ENCODE measurements at places on chromosomes 2 and 18. TPM values are rescaled to one million over a fixed set of nuclear protein-coding genes. Genes with fewer than 3 reads are reported as not detected.

Gene FIGN
- 14.8 TPM for total RNA-seq

GRCh38 chr2:166332106-166332505, 43.6 kb downstream of the SCN9A start:
- ATAC-seq, result no peak

Gene PTMA
- total RNA-seq, result 532 TPM

Gene CERS6
- 44.6 TPM for total RNA-seq

DNA sequence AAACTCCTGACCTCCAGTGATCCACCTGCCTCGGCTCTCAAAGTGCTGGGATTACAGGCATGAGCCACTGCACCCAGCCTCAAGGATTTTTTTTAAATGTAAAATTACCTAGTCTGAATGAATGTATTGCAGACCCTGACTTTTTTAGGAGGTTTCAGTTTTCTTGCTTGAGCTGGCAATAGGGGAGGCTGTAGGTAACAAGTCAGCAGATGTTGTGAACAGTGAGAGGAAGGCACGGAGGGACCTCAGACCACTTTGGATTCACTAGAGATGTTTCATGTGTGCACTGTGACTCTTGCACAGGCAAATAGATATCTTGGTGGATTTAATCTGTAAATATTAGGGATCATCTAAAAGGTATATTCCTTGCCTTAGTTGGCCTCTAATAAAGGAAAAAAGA, 6.4 kb downstream of the NDUFV2 start:
- ATAC-seq, result no peak

DNA sequence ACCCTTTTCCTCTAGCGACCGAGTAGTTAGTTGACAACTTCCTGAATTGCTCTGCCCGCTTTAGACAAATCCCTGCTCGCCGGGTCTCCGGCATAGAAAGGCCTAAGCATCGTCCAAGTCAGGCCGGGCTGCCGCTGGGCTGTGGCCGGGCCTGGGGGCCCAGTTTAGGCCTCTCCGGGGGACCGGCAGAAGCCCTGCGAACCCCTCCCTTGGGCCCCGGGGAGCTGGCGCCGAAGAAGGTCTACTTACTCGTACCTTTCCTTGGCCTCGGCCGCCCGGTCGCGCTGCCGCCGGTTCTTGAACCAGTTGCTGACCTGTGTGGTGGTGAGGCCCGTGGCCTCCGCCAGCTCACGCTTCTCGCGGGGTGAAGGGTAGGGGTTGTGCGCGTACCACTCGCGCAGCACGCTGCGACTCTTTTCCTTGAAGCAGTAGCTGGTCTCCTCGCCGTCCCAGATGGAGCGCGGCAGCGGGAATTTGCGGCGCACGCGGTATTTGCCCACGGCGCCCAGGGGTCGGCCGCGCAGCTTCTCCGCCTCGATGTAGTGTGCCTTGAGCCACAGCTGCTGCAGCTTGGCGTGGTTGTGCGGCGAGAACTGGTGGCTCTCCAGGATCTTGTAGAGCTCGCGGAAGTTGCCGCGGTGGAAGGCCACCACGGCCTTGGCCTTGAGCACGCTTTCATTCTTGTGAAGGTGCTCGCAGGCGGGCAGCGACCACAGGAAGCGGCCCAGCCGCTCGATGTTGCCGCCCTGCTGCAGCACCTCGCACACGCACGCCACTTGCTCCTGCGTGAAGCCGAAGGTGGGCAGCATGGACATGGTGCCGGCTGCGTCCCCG, 739 bp downstream of the SIX2 start:
- ATAC-seq, result no peak

Gene CENPA
- 0.46 TPM for total RNA-seq

Gene DTNA
- 44.9 TPM for total RNA-seq

- no peak for ATAC-seq
These were observed 8.0 kb downstream of the CYRIA start for GRCh38 chr2:16657671-16658070.

GRCh38 chr2:60597346-60597745, 43.9 kb upstream of the BCL11A start:
- no peak for ATAC-seq

DNA sequence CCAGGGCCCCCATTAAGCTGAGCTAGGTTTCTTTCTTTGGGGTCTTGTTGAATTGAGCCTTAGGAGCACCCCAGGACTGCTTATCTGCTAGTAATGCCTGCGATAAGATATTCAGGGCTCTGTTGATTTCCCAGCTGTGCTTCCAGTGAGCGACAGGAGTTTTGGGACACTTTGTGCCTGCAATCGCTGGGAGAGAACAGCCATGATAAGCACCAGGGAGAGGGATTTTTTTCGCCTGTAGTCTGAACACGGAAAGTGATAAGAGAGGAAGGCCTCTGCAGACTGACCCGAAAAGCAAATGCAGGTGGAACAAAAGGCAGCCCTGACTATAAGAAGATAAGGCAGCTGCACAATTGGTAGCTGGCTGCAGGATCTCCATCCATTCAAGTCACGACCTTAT, 244.3 kb downstream of the CNTNAP5 start:
- no peak for ATAC-seq

DNA sequence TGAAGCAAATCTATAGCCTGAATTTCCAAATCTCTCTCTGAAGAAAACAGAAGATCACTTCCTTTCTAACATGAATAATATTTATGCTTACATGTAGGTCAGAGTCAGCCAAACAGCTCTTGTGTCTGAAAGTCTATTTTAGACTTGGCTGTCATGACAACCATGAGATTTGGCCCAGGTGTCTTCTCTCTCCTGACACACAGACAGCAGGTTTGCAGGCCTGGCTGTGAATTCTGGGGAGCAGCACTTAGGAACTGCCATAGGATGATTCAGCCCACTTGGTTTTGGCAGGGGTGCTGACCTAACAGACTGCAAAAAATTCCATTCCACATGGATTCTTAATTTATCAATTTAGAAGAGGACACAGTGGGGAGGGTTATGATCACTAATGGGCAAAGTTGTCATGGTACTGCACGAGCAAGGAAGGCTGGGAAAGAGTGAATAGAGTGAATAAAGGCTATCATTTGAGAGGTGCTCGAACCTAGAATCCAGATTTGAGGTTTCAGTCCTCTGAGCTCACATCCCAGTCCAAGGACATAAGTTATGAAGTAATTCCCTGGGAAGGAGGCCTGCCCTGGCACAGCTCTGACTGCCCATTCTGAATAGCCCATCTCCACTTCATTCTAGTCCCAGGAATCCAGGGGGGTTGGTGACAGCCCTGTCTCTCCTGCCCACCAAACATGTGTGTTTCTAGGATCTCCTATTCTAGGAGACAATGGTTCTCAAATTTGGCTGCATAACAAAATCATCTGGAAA, 453.9 kb upstream of the TRIB2 start:
- peak; percentile 61 for ATAC-seq

DNA sequence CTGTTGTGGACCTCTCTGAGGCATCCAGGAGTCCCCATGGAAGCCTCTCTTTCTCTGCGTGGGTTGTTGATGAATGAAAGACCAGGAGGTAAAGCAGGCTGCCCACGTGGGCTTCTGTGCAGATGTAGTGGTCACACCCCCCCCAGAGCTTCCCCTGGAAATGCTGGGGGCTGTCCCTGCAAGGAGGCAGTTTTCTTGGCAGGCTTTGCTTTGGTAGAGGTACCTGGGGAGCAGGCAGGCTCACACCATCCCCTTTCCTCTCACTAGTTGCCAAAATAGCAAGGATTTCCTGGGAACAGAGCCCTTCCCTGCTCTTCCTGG, 97.6 kb upstream of the MAP3K20 start:
- no peak for ATAC-seq

- ATAC-seq, result peak; percentile 65
These were observed 230.2 kb upstream of the TNP1 start for GRCh38 chr2:217090024-217090473.

Gene ACVR2A
- total RNA-seq, result 13.5 TPM

DNA sequence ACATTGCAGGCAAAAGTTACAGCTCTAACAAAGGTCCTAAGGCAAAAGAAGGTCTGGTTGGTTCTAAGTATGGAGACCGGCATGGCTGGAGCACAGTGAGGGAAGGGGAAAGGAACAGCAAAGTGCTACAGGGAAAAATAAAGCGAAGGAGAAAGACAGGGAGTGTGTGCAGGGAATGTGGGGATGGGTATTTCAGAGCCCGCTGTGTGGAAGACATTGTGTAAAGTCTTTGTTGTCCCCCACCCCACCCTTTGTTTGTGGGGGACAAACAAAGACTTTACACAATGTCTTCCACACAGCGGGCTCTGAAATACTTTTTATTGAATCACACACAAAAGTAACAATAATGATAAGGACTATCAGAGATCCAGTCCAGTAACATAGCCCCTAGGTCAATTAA, 28.9 kb upstream of the C2orf15 start:
- ATAC-seq, result no peak

DNA sequence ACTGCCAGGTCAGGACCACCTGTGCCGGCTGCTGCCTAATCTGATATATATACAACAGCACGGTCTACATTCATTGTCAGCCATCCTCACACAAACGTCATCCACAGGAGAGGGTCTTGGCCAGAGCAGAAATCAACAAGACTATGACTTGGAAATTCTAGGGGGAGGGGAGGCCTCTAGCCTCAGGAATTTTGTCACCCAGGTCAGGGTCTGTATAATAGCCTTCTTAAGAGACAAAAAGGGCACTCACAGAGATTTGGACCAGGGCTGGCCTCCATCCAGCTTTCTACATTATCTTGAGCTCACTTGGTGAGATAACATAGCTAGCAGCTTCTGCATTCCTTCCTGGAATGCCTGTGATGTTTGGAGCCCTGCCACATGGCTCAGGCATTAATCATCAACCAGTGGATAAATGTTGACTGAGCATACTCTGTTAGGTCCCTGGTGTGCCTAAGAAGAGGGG, 50.4 kb upstream of the CTIF start:
- no peak for ATAC-seq

GRCh38 chr18:36780748-36781147, 48.1 kb downstream of the TPGS2 start:
- no peak for ATAC-seq

DNA sequence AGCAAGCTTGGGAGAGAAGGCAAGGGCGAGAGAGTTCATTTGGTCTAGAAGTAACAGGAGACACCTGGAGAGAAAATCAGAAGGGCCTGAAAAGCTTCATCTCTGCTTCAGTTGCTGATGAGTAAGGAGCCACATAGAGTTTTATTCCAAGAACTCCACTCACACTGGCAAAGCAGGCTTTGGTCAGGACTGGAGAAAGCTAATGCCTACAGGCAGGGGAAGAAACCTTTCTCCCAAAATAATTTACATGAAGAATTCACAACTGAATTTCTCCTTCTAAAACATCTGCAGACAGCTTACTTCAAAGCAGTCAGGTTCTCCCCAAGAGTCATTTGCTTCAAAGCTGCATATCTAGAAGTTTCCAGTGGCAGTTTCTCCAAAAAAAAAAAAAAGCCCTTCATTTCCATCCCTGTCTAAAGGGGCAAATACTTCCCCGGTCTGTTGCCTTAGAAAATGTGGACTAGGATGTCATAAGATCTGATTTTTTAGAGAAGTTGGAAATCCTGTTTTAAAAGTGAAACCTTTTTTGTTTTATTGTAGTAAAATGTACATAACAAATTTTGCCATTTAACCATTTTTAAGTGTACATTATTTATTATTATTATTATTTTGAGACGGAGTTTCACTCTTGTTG, 46.3 kb downstream of the TMEM247 start:
- no peak for ATAC-seq

Gene SULT6B1
- total RNA-seq, result not detected

- ATAC-seq, result no peak
These were observed 87.0 kb downstream of the CCDC141 start for GRCh38 chr2:178962805-178963433.

Gene REG3A
- not detected for total RNA-seq

Gene HOXD8
- 28.2 TPM for total RNA-seq

GRCh38 chr18:228586-228985, 39.3 kb downstream of the THOC1 start:
- no peak for ATAC-seq

- no peak for ATAC-seq
These were observed 10.7 kb downstream of the CXCR1 start for GRCh38 chr2:218155953-218156479.

DNA sequence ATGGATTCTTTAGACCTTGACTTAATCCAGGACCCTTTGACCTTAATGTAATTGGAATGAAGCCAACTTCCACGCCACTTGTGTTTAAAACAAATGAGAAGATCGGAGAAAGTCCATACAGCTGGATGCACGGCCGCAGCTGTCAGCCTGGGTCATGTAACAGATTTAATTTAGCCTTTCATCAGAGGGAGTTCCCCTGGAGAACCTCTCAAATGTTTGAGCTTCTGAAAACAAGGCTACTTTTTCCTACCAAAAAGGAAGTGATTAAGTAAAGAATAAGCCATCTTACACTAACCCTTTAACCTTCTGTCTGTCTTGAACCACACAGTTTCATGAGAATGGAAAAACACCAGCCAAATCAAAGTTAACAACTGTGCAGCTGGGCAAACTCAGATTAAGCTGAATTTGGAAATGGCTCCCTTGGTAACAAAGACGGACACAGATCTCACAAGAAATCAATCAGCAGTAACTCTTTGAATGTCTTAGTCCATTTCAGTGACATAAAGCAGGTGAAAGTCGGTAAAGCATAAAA, 103.6 kb downstream of the DOCK10 start:
- ATAC-seq, result no peak

GRCh38 chr2:158725441-158725891, 69.7 kb upstream of the DAPL1 start:
- ATAC-seq, result peak; percentile 65

- ATAC-seq, result no peak
These were observed 968.7 kb downstream of the CNTNAP5 start for GRCh38 chr2:124993809-124994208.

DNA sequence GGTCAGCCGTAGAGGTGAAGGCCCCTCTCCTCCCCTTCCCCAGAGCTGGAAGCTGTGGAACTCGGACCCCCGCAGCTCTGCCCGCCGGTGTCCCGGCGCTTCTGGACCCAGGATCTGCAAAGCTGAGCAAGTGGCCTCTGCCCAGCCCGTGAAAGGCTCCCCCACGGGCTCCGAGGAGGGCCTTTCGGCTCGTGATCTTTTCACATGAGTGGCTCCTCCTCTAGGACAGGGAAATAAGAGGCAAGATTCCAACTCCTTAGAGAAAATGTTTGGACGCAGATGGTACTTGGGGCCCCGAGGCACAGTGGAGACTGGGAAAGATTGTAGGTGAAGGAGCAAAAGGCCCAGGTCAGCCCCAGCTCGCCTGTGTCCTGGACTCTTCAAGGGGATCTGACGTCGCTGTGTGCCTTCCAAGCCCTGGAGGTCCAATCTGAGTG, 48.2 kb upstream of the SP3 start:
- peak; percentile 54 for ATAC-seq

Gene CAPN14
- total RNA-seq, result 0.23 TPM

Gene LIMS2
- 0.22 TPM for total RNA-seq

Gene HOXD9
- total RNA-seq, result 3.3 TPM
